Thoracic aorta (tissue), 2 donors: ENCODE measurements at places on chromosomes 2 and 18. TPM values are rescaled to one million over a fixed set of nuclear protein-coding genes. Genes with fewer than 3 reads are reported as not detected.
A peak's percentile ranks its signal among the peaks of the same experiment; 100 is the strongest.

GRCh38 chr18:25177631-25178030, 174.3 kb downstream of the ZNF521 start:
- no peak overlapping the region for H3K4me3 ChIP-seq
- no peak overlapping the region for H3K27ac ChIP-seq
- H3K4me1 ChIP-seq, result no peaks in the 10 kb centered on the region
- DNase-seq, result no peak

GRCh38 chr18:76640438-76640837, 145.4 kb upstream of the ZNF516 start:
- no peaks in the 10 kb centered on the region for H3K4me1 ChIP-seq
- no peaks in the 10 kb centered on the region for H3K27me3 ChIP-seq
- no peaks in the 10 kb centered on the region for H3K36me3 ChIP-seq

DNA sequence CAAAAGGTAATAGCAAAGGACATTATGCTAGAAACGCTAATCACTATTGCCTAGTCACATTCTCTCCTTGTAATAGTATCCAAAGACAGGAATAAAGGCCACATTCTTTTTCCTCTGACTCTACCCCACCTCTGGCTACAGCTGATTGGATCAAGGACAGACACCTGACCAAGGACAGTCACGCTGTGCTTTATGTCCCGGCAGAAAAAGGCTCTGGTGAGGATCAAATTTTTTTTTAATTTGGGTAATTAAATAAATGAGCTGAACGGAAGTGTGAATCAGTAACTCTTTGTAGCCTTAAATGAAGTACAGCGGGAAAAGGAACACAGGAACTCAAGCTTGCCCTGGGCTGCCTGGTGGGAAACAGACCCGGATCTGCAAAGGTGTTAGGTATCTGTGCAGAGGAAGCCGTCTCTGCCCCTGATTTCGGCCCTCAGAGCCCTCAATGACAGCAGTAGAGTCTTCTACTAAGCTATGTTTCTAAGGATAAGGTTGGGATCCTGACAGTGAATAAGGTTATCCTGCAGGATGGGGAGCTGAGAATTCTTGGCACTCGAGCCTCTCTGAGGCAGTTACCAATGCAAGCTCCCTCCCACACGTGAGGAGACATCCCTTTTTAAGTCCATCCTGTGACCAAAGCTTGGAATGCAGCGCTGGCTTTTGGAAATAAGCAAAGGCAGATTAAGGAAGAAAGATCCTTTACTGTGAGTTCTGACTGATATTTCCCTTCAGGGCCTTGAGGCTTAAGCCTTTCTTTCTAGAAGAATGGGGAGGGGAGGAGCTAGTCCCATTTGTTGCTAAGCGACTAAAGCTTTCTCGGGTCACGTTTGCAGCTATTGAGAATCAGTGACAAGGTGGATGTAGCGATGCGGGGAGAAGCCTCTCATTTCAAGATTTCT, 37.8 kb upstream of the IKZF2 start:
- DNase-seq, result no peak
- H3K27me3 ChIP-seq, result no peaks in the 10 kb centered on the region
- H3K4me1 ChIP-seq, result peaks cover 19% of the 10 kb centered on the region
- H3K4me3 ChIP-seq, result no peak overlapping the region
- no peaks in the 10 kb centered on the region for H3K36me3 ChIP-seq

GRCh38 chr2:60347781-60348180, 205.7 kb downstream of the BCL11A start:
- no peak for DNase-seq
- no peak overlapping the region for H3K27ac ChIP-seq
- H3K36me3 ChIP-seq, result no peaks in the 10 kb centered on the region
- no peaks in the 10 kb centered on the region for H3K4me1 ChIP-seq
- no peak overlapping the region for H3K4me3 ChIP-seq

GRCh38 chr2:219252570-219252899, 508 bp upstream of the TUBA4B start:
- DNase-seq, result no peak
- peaks cover 37% of the 10 kb centered on the region for H3K4me1 ChIP-seq
- peak overlapping the region; percentile 76 for H3K4me3 ChIP-seq
- peak overlapping the region; percentile 88 for H3K27ac ChIP-seq
- H3K27me3 ChIP-seq, result no peaks in the 10 kb centered on the region

GRCh38 chr2:191012346-191012745, 1.6 kb downstream of the STAT1 start:
- no peaks in the 10 kb centered on the region for H3K27me3 ChIP-seq
- no peak overlapping the region for H3K27ac ChIP-seq
- DNase-seq, result no peak
- peak overlapping the region; percentile 92 for H3K4me3 ChIP-seq
- peaks cover 26% of the 10 kb centered on the region for H3K4me1 ChIP-seq

- no peak for DNase-seq
- no peak overlapping the region for H3K4me3 ChIP-seq
- H3K4me1 ChIP-seq, result no peaks in the 10 kb centered on the region
- no peaks in the 10 kb centered on the region for H3K36me3 ChIP-seq
Observed at GRCh38 chr2:152557273-152557888, 159.9 kb downstream of the PRPF40A start.

PMAIP1 gene
- not detected for total RNA-seq
